ENCODE measurements at places on chromosomes 1 and 21.

- DNase-seq = no peak
These were observed 60.5 kb upstream of the GJB5 start for GRCh38 chr1:34694383-34694782.

GRCh38 chr1:11707621-11708276 is 16.2 kb downstream of the DRAXIN start:
- DNase-seq = peak; percentile 90

DNA sequence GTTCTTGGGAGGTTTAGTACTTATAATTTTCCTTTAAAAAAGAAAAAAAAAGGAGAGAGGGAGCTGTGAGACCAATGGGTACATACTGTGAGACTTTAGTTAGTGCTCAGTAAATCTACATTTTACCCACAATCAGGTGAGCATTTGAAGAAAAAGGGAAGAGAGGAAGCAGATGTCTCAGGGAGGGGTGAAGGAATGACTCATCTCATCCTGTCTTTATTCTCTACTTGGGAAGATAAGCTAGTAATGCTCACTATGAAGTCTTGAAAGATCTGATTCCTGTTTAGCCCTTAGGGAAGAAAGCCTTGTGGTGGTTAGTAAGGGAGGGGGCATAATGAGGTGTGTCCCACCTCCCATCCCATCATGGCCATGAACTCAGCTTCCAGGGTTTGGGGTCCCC is 112.6 kb downstream of the PLD5 start:
- no peak for DNase-seq

GRCh38 chr21:17461582-17461981 is 51.3 kb upstream of the CXADR start:
- no peak for DNase-seq

DNA sequence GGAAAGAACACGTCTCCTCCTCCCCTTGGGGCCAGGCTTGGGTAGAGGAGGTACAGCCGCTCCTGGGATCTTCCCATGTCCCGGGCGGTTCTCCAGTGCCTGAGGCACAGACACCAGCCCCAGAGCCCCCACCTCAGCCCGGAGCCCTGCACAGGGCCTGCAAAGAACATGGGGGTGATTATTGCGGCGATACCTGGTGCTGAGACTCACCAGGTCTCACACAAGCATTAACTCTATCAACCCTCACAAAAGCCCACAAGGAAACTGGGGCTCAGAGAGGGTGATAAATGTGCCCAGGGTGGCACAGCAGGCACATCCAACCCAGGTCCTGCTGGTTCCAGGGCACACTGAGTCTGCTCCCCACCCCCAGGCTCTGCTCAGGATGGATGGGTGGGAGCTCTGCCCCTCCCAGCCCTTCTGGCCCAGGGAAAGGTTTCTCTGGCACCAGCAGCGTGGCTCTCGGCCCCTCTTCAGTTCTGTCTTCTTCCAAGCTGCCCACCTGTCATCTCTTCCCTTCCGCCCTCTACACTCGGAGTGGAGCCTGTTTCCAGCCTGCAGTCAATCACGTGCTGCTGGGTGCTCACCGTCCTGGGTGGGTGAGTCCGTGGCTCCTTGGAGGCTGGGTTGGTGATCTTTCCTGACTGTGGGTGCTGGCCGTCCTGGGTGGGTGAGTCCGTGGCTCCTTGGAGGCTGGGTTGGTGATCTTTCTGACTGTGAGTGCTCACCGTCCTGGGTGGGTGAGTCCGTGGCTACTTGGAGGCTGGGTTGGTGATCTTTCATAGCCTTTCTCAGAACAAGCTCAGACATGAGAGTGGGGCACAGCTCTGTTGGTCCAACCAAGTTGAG is 53.6 kb upstream of the AJAP1 start:
- no peak for DNase-seq

GRCh38 chr1:12369258-12369657 is 139.4 kb downstream of the VPS13D start:
- no peak for DNase-seq

DNA sequence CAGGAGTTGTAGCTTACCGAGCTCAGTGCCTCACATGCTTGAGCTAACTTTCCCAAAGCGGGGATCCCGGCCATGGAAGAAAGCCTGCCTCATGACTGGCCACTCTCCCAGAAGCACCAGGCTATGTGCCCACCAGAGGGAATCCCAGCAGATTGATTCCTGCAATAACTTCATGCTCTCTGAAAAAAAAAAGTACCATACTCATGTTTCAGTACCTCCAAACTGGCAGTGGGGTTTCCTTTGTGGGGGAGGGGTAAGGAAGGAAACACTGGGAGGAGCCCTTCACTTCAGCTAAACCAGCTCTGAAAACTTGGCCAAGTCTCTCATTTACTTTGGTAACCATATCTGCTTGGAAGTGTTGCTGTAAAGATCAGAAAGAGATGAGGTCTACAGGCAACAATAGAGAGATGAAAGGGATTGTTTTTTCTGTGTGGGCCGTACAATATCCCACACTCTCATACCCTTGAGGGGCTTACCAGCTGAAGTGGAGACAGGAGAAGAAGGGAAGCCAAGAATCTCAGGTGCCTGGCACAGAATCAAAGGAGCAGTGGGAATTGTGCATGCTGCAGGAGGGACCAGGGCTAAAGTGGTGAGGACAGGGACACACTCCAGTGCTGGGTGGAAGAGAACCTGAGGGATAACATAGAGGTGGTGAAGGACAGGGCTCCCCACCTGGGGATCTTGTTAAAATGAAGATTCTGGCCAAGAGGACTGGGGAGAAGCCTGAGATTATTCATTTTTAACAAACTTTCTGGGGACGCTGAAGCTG is 42.4 kb upstream of the TACSTD2 start:
- no peak for DNase-seq

DNA sequence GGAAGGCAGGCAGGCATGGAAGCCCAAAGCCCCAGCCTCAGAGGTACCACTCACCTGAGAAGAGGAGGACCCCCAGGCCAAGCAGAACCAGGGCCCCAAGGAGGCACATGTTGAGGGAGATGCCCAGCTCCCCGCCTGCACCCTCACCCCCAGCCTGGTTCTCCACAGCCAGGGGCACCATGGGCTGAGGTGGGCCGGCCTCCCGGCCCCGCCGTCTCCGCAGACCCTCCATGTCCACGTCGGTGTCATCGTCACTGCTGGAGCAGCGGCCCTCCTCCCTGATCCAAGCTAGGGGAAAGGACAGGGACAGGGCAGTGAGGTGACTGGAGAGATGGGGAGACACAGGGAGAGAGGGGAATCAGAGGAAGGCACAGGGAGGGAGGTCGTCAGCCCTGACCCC is 7.8 kb downstream of the PBXIP1 start:
- no peak for DNase-seq

DNA sequence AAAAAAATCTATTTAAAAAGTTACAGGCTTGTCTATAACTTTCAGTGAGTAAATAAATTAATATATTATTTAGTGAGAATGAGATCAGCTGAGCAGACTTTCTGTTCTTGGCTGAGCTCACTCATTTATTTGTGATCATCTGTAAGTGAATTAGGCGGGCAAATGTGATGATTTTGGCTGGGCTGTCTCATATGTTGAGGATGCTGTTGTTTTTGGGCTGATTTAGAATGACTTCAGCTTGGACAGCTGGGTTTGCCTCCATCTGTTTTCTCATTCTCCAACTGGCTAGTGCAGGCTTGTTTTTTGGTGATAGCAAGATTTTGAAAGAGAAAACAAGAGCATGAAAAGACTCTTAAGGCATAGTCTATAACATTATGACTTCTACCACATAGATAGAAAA is 475.8 kb upstream of the OLFM3 start:
- no peak for DNase-seq

DNA sequence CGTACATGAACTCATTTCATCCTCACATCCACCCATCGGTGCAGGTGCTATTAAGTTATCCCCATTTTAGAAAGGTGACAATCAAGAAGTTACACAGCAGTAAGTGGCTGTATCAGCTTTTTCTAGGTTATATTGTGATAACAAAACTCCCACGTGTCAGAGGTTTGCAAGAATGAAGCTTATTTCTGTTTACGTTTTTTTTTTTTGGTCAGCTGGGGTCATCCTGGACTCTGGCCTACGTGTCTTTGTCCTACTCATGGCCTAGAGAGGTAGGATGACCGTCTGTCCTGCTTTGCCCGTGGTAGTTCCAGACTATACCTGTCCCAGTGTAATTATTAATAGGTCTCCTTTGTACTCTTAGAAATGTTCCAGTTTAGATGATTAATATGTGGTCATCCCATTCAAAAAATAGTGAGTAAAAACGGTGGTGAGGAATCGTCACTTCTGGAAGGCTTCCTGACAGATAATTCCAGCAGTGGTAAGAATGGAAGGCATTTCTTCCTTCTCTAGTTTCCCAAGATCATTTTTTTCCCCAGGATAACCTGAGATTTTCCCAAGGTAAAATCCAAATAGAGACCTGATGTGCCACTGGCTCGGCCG is 64.2 kb upstream of the KIF26B start:
- DNase-seq = no peak

GRCh38 chr1:109040989-109041620 is 797 bp downstream of the WDR47 start:
- DNase-seq = peak; percentile 23

DNA sequence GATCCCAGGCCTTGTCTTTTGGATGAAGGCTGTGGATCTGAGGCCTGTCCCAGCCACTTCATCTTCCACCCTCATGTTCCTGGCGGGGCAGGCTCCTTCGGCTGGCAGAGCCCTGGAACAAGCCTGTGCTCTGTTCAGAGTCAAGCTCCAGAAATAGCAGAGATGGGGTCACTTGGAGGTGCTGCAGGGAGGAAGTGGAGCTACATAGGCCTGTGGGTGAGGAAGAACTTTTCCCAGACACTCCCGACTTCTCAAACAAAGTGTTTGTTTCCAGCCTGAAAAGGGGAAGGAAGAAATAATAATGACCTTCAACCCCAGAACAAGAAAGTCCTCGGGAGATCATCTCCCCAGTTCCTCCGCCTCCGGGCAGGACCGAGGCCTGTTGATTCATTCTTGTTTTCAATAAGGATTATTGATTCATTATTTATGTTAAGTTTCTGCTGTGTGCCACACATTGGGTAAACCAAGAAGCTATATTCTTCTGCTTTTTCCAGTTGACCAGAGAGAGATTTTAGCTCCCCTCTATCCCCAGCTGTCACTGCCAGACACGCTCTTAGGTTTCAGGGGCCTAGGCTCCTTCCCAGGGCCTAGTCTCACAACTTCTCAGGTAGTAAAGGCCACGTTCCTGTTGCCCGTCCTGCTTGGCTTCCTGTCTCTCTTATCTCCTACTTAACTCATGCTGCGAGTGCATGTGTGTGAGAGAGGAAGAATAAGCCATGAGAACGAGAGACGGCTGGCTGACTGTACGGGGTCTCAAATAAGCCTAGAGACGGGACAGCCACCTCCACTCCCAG is 16.9 kb downstream of the IKBKE start:
- no peak for DNase-seq

DNA sequence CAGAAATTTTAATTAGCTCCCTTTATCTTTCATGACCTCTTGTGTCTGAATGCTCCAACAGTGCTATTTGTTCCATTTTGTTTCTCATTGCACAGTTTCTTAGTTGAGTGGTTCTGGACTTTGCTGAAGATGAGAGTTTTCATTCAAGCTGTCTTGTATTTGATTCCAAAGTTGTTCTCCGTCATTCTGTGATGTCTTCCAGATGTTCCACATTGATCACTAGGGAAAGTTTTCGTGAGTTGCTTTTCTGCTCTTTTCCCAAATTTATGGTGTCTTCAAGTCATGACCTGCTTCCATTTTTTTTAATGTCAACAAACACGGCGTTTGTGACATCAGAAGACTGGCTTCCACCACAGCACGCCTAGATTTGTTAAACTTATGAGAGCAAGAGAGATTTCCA is 575.5 kb downstream of the MRPL39 start:
- no peak for DNase-seq

Measured in NCI-H1092 (cell line).